Activated T-helper 2 cell treated with anti-CD3 and anti-CD28 coated beads, Interferon-gamma antibody, Interleukin-2, Interleukin-4, amounts not matched to agents 10 μg/mL and 5 μg/mL and 100 μg/mL, durations not matched to agents 14 hours and 24 hours and 36 hours (primary cell): ENCODE measurements at places on chromosomes 1 and 21.
A peak's percentile ranks its signal among the peaks of the same experiment; 100 is the strongest.

GRCh38 chr1:9322661-9323244, 30.1 kb downstream of the SPSB1 start:
- no peak overlapping the region for H3K27ac ChIP-seq
- H3K4me3 ChIP-seq: no peak overlapping the region
- H3K27me3 ChIP-seq: no peaks in the 10 kb centered on the region
- no peak for DNase-seq
- peaks cover 6% of the 10 kb centered on the region for H3K4me1 ChIP-seq
- peaks cover 1% of the 10 kb centered on the region for H3K36me3 ChIP-seq

DNA sequence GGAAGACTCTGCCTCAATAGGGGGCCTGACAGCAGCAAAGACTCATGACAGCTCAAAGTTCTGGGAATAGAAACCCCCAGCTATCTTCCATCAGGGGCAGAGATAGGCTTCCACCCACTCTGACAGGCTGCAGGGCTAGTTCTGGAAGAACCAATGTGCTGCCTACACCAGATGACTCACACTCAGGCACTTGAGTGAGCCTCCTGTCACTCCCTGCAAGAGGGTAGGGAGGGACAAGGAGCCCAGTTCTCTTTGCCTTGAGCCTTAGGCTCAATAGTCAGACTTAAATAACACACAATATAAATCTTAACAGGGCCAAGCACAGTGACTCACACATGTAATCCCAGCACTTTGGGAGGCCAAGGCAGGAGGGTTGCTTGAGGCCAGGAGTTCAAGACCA, 386.4 kb downstream of the HHAT start:
- no peak overlapping the region for H3K4me3 ChIP-seq
- H3K27me3 ChIP-seq: peaks cover 4% of the 10 kb centered on the region
- no peak for DNase-seq
- H3K36me3 ChIP-seq: no peaks in the 10 kb centered on the region
- peaks cover 3% of the 10 kb centered on the region for H3K4me1 ChIP-seq

GRCh38 chr21:16535102-16535422, 805.3 kb downstream of the USP25 start:
- H3K4me1 ChIP-seq: no peaks in the 10 kb centered on the region
- no peak overlapping the region for H3K27ac ChIP-seq
- H3K4me3 ChIP-seq: no peak overlapping the region
- H3K36me3 ChIP-seq: no peaks in the 10 kb centered on the region
- no peak for DNase-seq
- no peaks in the 10 kb centered on the region for H3K27me3 ChIP-seq

DNA sequence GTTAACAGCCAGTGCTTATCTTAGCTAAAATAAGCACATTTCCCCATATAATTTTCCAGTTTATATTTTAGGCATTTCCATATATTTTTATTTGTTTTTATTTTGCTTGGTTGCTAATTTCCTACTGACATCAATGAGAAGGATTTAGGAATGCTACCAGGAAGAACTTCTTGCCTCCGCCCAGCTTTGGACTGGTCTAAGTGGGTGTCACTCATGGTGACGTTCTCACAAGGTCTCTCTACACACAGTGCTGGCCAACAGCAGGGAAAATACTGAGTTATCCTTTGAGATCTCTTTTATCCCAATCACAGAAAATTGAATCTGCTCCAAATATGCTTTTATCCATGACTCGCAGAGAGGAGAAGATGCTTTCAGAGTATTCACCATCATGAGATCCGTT, 13.2 kb downstream of the MX1 start:
- no peak overlapping the region for H3K4me3 ChIP-seq
- DNase-seq: no peak
- H3K27me3 ChIP-seq: no peaks in the 10 kb centered on the region
- peaks cover 91% of the 10 kb centered on the region for H3K36me3 ChIP-seq
- peaks cover 14% of the 10 kb centered on the region for H3K4me1 ChIP-seq

- H3K4me1 ChIP-seq: peaks cover 59% of the 10 kb centered on the region
- peaks cover 9% of the 10 kb centered on the region for H3K36me3 ChIP-seq
- peak overlapping the region; percentile 89 for H3K4me3 ChIP-seq
- no peak for DNase-seq
- no peaks in the 10 kb centered on the region for H3K27me3 ChIP-seq
These were observed 250 bp downstream of the F5 start for GRCh38 chr1:169586067-169586394.

DNA sequence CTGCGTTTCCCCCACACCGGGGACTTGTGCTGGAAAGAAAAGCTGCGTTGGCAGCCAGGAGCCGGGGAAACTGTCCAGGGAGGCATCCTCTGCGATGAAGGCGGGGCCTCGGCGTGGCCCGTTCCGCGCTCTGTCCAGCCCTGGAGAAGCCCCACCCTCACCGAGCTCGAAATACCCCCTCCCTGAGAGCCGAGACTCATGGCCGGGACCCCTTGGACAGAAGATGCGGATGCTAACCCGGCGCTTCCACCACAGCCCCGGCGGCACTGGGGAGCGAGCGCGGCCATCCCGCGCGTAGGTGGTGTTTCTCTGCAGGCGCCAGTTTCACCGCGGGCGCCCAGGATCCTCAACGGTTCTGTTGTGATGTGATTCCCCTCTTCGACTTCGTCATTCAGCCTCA, 31.6 kb downstream of the PDE9A start:
- H3K27me3 ChIP-seq: no peaks in the 10 kb centered on the region
- peak overlapping the region; percentile 100 for H3K27ac ChIP-seq
- peak overlapping the region; percentile 84 for H3K4me3 ChIP-seq
- peaks cover 47% of the 10 kb centered on the region for H3K4me1 ChIP-seq

GRCh38 chr1:61921435-61921834, 179.2 kb downstream of the PATJ start:
- H3K27ac ChIP-seq: no peak overlapping the region
- H3K36me3 ChIP-seq: no peaks in the 10 kb centered on the region
- H3K27me3 ChIP-seq: no peaks in the 10 kb centered on the region
- no peak for DNase-seq
- no peak overlapping the region for H3K4me3 ChIP-seq
- no peaks in the 10 kb centered on the region for H3K4me1 ChIP-seq

DNA sequence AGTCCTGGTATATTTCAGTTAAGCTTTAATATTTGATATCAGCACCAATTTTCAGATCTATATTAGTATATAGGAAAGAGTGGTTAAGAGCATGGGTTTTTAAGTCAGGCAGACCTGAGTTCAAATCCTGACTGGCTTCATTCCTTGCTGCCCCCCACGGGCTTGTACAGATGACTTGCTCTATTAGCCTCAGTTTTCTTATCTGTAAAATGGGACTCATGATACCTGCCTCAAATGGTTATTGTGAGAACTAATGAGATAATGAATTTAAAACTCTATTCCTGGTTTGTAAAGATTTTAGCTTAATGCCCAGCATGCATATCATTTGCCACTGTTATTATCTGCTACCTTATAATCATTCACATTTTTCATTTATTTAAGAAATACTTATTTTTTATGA, 264.5 kb downstream of the RPS6KC1 start:
- no peaks in the 10 kb centered on the region for H3K4me1 ChIP-seq
- H3K27ac ChIP-seq: no peak overlapping the region
- no peak overlapping the region for H3K4me3 ChIP-seq
- no peaks in the 10 kb centered on the region for H3K27me3 ChIP-seq

- peaks cover 6% of the 10 kb centered on the region for H3K27me3 ChIP-seq
- H3K4me1 ChIP-seq: peaks cover 4% of the 10 kb centered on the region
- H3K27ac ChIP-seq: no peak overlapping the region
- H3K4me3 ChIP-seq: no peak overlapping the region
These were observed 13.9 kb downstream of the SORT1 start for GRCh38 chr1:109383854-109384253.

DNA sequence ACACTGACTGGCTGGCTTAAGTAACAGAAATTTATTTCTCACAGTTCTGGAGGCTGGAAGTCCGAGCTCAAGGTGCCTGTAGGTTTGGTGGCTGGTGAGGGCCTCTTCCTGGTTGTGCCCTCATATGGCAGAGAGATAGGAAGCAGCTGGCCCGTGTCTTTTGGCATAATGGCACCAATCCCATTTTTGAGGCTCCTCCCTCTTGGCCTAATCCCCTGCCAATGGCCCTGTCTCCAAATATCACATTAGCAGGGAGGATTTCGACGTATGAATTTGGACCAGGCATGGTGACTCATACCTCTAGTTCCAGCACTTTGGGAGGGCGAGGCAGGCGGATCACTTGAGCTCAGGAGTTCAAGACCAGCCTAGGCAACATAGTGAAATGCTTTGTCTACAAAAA, 37.4 kb downstream of the AGPAT3 start:
- H3K4me3 ChIP-seq: no peak overlapping the region
- H3K36me3 ChIP-seq: peaks cover 74% of the 10 kb centered on the region
- H3K27me3 ChIP-seq: no peaks in the 10 kb centered on the region
- no peak for DNase-seq

DNA sequence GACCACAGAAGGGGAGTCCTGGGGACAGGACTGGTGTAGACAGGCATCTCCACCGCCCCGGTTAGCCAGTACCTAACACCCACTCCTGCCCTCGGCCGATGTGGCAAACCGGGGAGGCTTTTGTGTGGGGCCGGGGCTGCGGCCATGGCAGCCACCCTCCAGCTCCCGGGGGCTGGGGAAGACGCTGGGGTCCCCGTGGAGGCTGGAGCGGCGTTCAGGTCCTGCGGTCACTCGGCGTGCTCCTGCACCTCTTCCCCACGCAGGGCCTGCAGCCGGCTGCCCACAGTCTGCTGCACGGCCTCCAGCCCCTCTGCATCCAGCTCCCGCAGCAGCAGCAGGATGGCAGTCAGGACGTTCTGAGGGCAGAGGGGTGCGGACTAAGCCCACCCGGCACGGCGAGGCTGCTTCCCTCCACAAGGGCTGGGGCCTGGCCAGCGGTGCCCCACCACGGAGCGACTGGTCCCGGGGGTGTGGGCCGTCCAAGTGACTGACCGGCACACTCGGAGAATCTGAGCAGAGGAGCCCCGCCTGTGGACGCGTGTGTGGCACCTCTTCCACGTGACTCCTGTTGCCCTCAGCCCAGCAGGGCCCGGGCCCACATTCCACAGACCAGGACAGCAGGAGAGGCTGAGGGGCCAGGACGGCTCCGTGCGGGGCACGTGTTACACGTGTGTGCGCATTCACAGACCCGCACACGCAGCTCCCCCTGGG, 9.1 kb downstream of the CFAP410 start:
- H3K4me1 ChIP-seq: no peaks in the 10 kb centered on the region
- DNase-seq: no peak
- H3K27ac ChIP-seq: no peak overlapping the region
- no peak overlapping the region for H3K4me3 ChIP-seq
- H3K27me3 ChIP-seq: no peaks in the 10 kb centered on the region

DNA sequence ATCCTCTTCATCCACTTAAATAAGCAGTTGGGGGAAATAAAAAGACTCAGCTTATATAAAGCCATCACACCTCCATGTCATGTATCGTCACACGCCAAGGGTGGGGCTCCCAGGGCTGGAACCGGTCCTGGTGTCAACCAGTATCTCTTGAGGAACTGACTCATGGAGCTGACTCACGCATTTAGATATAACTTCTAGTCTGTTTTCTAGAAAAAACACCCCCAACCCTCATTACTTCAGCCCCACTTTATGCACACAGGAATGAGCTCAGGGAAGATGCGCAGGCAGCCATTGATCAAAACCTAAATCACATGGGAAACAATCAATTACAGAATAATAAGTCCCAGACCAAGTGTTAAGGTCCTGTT, 6.9 kb upstream of the IL22RA1 start:
- H3K36me3 ChIP-seq: no peaks in the 10 kb centered on the region
- no peak overlapping the region for H3K27ac ChIP-seq
- peaks cover 20% of the 10 kb centered on the region for H3K27me3 ChIP-seq
- no peak for DNase-seq
- peaks cover 14% of the 10 kb centered on the region for H3K4me1 ChIP-seq

GRCh38 chr1:6603238-6603914, 707 bp upstream of the KLHL21 start:
- H3K36me3 ChIP-seq: peaks cover 27% of the 10 kb centered on the region
- peak overlapping the region; percentile 76 for H3K4me3 ChIP-seq
- H3K27ac ChIP-seq: peak overlapping the region; percentile 92
- peak; percentile 41 for DNase-seq
- peaks cover 21% of the 10 kb centered on the region for H3K4me1 ChIP-seq

DNA sequence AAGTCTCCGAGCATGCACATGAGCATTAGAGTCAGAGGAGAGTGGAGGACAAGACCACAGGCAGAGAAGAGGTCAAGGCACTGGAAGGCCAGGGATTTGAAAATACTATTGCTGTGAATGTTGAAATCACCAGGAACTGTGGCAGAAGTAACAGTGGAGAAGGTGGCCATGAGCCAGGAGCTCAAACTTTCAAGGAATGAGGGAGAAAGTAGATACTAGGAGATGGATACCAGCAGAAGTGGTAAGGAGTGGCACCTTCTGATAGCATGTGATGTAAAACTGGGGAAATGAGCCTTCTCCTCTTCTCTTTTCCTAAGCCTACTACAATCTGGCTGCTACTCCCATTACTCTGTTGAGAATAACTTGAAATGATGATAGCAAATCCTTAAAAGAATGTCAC, 1.8 kb upstream of the CR1 start:
- no peak overlapping the region for H3K4me3 ChIP-seq
- DNase-seq: no peak
- peaks cover 32% of the 10 kb centered on the region for H3K27me3 ChIP-seq
- H3K27ac ChIP-seq: no peak overlapping the region
- no peaks in the 10 kb centered on the region for H3K36me3 ChIP-seq

DNA sequence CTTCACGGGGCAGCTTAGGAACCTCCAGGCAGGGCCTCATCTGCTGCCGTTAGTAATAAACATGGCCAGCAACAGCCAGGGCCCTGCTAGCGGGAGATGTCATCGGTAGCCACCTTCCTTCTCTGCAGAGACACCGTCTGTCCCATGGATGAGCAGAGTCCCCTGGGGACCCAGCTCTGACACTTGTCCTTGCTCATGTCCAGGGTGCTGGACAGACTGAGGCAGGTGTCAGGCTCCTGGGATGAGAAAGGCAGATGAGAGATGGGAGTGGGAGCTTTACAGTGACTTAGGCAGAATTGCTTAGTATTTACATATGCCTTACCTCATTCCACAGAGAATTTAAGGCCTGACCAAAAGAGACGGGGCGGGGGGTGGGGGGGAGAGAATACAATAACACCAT, 25.0 kb downstream of the CAPN2 start:
- no peak overlapping the region for H3K27ac ChIP-seq
- H3K36me3 ChIP-seq: peaks cover 23% of the 10 kb centered on the region
- H3K4me1 ChIP-seq: peaks cover 7% of the 10 kb centered on the region
- H3K27me3 ChIP-seq: no peaks in the 10 kb centered on the region
- no peak overlapping the region for H3K4me3 ChIP-seq

DNA sequence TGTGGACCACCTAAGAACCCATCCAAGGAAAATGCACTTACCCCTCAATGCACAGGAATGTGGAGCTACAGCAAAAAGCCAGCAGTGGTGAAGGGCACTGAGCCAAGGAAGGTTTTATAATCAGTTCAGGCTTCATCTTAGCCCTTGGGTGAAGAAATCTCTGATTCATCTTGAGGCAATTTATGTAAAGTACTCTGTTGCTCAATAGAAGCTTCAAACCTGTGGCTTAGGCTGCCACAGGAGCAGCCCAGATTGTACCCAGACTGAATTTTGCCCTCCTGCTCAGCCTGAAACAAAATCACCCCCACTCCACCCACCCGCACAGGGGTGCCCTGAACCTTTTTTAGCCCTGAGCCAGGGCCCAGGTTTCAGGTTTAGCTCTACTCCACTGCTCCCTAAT, at the start of gene S100A12:
Gene S100A12, minus strand, starts transcription at position 111 of the 400 bp plus-strand sequence. CDS start 1,029 bp downstream, outside the sequence.
- no peak for DNase-seq
- no peak within 1 kb of the TSS for H3K4me3 ChIP-seq
- peaks cover 14% of the 10 kb centered on the region for H3K27me3 ChIP-seq
- no peaks in the 10 kb centered on the region for H3K4me1 ChIP-seq

GRCh38 chr1:27539901-27540861, 50.2 kb upstream of the WASF2 start:
- H3K27me3 ChIP-seq: no peaks in the 10 kb centered on the region
- H3K27ac ChIP-seq: no peak overlapping the region
- no peak overlapping the region for H3K4me3 ChIP-seq
- peaks cover 6% of the 10 kb centered on the region for H3K4me1 ChIP-seq
- peaks cover 14% of the 10 kb centered on the region for H3K36me3 ChIP-seq
- DNase-seq: no peak

- H3K4me3 ChIP-seq: no peak overlapping the region
- peaks cover 17% of the 10 kb centered on the region for H3K27me3 ChIP-seq
- no peak for DNase-seq
- no peak overlapping the region for H3K27ac ChIP-seq
These were observed 380.5 kb upstream of the CAMK1G start for GRCh38 chr1:209202830-209203532.
